ENCODE measurements at places on chromosomes 5 and 9. TPM values are rescaled to one million over a fixed set of nuclear protein-coding genes. Genes with fewer than 3 reads are reported as not detected.

DNA sequence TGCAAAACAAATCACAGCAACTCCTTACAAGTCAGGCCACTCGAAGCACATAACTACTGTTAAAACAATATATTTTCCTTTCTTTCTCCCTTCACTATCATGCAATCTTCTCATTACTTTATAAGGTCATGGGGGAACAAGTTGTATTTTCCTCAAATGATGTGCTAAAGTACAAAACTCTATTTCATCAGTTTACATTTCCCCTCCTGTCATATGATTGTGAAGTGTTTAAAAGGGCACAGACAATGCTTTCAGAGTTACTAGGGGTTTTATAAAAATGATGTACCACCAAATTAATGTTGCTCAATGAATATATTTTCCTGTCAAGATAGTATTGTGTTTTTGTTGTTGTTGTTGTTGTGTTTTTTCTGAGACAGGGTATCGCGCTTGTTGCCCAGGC, 34.1 kb downstream of the MAPKAP1 start:
- no peak for DNase-seq

GRCh38 chr5:77908787-77909186, 132.6 kb upstream of the TBCA start:
- DNase-seq, result no peak

GRCh38 chr5:3564827-3565518, 30.7 kb upstream of the IRX1 start:
- DNase-seq, result no peak

- no peak for DNase-seq
Measured at GRCh38 chr9:132717326-132717945, 47.2 kb downstream of the GTF3C4 start.

DNA sequence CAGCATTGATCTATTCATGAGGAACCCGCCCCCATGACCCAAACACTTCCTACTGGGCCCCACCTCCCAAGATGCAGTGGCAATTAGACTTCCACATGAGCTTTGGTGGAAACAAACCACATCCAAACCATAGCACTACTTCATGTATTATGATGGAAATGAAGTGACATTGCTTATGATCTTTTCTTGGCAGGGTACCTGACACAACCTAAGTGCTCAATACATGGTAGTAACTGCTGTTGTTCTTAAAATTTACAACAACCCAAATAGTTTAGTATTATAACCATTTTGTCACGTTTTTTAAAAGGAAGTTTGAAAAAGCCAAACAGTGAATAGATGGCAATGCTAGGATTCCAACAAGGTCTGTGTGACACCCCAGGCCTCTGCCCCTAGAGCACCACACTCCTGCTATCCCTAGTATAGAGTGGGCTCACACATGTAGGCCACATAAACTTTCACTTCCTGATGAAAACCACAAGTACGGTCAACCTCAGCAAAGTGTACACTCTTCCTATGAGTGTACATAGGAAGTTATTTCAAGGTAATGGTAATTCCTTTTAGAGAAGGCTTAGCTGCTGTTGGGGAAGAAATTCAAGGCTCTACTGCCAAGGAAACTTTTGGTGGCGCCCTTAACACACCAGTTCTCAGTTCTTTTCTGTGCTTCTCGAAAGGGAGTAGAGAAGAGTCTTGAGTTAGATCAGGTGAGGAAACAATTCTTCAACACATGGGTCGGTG, 97.6 kb downstream of the ARSB start:
- no peak for DNase-seq

DNA sequence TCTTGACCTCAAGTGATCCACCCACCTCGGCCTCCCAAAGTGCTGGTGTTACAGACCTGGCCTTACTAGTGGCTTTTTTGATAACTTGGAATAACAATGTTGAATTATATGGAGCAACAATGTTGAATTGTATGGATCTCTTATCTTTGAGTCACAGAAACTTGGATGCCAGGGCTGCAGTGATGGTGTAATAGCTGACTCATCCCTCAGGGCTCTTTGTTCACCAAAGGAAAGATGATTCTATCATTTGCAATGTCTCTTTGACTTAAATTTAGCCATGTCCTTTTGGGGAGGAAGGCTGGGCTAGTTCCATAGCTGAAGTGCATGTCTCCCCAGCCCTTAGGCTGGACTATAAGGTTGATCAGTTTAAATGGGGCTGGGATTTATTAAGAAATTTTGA, 172.3 kb downstream of the PDZD2 start:
- no peak for DNase-seq

Gene OLFML2A
- not detected for total RNA-seq
